ENCODE measurements at places on chromosomes 5 and 9.

GRCh38 chr9:20786807-20787206, 102.7 kb downstream of the FOCAD start:
- no peak for DNase-seq

- no peak for DNase-seq
These were observed 89.6 kb downstream of the PRDM6 start for GRCh38 chr5:123178683-123179082.

DNA sequence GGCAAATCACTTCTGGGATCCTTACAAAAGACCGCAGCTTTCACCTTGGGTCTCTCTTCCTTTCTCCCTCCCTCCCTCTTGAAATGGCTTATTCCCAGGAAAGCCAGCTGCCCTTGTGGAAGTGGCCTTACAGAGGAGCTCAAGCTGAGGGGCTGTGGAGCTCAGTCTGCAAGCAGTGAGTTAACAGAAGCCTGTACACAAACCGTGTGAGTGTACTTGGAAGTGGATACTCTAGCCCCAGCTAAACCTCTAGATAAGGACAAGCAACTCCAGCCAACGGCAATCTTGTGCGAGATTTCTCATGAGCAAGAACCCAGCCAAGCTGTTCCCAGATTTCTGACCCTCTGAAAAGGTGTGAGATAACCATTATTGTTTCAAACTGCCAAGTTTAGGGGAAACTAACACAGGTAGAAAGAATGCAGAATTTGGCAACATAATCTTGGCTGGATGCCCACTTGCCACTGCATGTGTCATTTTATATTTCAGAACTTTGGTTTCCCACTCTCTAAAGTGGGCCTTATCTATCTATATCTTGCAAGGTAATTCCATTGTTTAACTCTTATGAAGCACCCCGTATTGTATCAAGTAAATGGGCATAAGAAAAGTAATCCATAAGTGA, 85.6 kb downstream of the CDH18 start:
- no peak for DNase-seq

DNA sequence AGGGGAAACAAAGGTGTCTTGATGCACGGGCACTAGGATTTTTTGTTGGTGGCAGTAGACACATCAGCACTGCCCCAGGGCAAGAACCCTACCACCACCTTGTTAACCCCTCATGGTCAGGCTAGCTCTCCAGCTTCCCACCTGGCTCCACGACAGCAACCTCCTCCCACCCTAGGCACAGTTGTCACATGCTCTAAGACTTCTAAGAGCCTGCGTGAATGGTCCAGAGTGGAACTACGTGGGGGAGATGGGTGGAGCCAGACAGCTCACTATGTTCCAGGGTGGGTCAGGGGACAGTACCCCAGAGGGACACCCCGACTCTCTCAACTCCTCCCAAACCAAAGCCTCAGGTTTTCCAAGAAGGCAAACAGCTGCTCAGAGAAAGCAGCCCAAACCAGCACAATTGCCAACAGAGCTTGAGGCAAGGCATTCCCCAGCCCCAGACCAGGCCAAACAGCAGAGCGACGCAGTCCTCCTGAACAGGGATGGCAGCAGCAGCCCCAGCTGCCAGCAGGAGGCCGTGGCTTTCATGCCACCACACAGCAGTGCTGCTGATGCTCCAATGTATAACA, 78.0 kb downstream of the NRG2 start:
- DNase-seq: no peak

DNA sequence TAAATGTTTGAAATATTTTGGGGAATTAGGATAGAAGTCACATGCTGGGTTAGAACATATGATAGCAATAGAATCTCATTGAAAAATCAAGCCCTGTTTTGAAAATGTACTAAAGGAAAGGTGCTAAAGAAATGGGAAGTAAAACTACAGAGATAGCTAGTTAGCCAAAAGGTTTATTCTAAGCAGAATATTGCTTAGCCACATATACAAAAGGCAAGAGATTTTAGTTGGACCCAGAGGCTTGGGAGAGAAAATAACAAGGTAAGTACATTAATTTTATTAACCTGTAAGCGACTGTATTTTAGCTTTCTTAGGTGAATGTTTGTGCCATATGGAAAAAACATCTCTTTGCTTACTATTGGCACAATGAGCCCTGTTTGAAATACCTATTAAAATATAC, 108.3 kb downstream of the RPS23 start:
- no peak for DNase-seq

- no peak for DNase-seq
These were observed 133.3 kb downstream of the FAM174A start for GRCh38 chr5:100668511-100668910.

DNA sequence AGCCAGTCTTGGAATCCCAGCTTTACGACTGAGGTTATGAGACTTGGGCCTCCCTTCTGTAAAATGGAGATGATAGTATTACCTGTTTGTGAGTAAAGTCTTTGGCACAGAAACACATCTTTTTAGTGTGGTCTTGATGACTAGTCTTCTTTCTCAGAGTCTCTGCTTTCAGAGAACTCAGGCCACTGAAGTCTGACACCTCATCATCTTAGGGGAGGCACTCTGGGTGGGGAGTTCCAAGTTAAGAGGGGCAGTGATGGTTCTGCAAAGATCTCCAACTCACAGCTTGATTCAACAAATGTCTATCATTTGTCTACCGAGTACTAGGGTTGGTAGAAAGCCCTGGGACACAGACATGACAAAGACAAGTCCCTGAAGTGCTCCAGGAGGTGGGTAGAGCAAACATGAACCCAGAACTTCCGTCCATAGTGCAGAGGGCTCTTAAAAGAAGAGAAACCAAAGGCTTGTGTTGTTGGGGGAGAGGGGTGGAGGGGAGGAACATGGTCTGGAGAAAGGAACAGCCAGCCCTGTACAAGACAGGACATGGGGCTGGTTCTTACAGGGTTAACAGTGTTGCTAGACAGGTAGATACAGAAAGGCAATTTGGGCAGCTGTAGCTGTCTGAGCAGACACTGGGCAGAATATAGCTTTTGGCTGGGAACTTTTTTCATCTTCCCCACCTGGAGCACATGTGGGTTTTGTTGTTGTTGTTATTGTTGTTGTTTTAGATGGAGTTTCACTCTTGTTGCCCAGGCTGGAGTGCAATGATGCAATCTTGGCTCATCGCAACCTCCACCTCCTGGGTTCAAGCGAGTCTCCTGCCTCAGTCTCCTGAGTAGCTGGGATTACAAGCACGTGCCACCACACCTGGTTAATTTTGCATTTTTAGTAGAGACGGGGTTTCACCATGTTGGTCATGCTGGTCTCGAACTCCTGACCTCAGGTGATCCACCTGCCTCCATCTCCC, 2.6 kb upstream of the CD14 start:
- no peak for DNase-seq

DNA sequence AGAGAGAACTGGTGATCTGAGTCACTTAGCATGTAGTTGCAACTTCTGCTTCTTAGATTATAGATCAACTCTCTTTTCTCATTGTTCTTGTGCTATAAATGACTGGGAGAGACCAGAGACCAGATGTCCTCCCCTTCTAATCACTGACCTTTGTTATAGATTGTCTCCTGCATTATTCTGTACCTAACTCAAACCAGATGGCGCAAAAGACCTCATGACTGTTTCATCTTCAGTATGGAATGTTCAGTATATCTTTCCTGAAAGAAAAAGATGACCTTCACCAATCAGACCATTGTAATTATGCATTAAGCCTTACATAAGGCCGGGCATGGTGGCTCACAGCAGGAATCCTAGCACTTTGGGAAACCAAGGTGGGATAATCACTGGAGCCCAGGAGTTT, 30.5 kb upstream of the ADAM19 start:
- no peak for DNase-seq

DNA sequence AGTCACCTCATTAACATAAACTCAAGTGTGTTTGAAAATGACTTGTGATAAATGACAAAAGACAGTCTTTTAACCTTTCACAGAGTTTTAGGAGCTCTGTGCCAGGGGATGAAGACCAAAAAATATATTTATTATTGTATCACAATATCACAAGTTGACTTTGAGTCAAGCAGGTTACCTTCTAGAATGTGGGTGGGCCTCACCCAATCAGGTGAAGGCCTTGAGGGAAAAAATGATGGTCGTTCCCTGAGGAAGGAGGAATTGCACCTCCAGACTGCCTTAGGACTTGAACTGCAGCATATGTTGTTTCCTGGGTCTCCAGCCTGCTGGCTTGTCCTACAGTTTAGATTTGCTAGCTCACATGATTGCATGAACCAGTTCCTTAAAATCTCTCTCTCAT, 41.6 kb upstream of the PANK3 start:
- DNase-seq: no peak

GRCh38 chr9:15127831-15128230, 179.2 kb downstream of the TTC39B start:
- no peak for DNase-seq

DNA sequence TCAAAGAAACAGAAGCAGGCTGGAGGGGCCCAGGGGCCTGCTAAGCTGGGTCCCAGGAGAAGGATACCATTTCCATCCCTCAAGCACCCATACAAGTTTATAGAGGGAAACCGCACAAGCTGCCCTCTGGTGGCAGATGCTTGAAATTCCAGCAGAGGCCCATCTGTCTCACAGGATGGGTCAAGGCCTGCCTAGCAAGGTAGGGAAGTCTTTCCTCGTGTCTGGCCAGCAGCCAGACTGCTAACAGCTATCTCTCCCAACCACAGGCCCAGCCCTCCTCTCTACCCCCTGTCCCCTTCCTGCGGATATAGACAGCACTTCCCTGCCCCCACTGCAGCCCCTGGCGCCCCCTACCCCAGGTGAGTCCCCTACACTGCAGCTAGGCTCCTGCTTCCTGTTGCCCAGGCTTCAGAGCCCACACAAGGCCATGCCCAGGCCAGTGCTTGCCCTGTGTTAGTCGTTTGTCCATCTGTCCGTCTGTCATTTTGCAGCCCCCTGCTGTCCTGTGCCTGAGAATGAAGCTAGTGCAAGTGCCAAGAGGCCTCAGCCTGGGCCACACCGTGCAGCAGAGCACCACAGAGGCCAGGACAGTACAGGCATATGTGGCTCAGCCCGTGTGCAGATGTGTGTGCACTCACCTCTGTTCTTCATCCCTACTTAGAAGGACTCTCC, 26.2 kb downstream of the TCF7 start:
- DNase-seq: peak; percentile 82

All from activated T-cell treated with anti-CD3 and anti-CD28 coated beads, Interleukin-2, amount 50 U/mL, for 48 hours (primary cell).